ENCODE measurements at places on chromosomes 3 and 15.

DNA sequence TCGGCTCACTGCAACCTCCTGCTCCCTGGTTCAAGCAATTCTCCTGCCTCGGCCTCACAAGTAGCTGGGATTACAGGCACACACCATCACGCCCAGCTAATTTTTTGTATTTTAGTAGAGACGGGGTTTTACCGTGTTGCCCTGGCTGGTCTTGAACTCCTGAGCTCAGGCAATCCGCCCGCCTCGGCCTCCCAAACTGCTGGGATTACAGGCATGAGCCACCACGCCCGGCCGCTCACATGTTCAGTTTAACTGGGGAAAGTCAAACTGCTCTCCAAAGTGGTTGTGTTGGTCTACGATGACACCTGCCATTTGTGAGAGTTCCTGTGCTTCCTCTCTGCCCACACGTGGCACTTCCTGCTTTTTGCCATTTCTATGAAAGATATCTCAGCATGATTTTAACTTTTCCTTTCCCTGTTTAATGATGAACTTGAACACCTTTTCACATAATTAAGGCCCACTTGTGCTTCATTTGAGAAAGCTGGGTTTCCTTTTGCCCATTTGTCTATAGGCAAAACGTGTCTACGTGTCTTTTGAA is 877 bp upstream of the GP5 start:
- H3K36me3 ChIP-seq = peaks cover 23% of the 10 kb centered on the region
- no peak overlapping the region for H3K4me3 ChIP-seq

- no peak overlapping the region for H3K27ac ChIP-seq
- H3K4me1 ChIP-seq = peaks cover 11% of the 10 kb centered on the region
- H3K4me3 ChIP-seq = no peak overlapping the region
- H3K27me3 ChIP-seq = no peaks in the 10 kb centered on the region
- no peak for DNase-seq
- H3K36me3 ChIP-seq = no peaks in the 10 kb centered on the region
Measured at GRCh38 chr3:58261954-58262666, 24.5 kb downstream of the ABHD6 start.

GRCh38 chr3:96478496-96478895 is 335.9 kb upstream of the EPHA6 start:
- no peak for DNase-seq
- H3K4me3 ChIP-seq = no peak overlapping the region
- H3K27me3 ChIP-seq = no peaks in the 10 kb centered on the region
- H3K4me1 ChIP-seq = no peaks in the 10 kb centered on the region

- no peaks in the 10 kb centered on the region for H3K36me3 ChIP-seq
- no peaks in the 10 kb centered on the region for H3K27me3 ChIP-seq
- H3K27ac ChIP-seq = peak overlapping the region; percentile 86
- H3K4me1 ChIP-seq = peaks cover 18% of the 10 kb centered on the region
- peak; percentile 86 for DNase-seq
Measured at GRCh38 chr3:169966951-169967915, 626 bp downstream of the SEC62 start.

DNA sequence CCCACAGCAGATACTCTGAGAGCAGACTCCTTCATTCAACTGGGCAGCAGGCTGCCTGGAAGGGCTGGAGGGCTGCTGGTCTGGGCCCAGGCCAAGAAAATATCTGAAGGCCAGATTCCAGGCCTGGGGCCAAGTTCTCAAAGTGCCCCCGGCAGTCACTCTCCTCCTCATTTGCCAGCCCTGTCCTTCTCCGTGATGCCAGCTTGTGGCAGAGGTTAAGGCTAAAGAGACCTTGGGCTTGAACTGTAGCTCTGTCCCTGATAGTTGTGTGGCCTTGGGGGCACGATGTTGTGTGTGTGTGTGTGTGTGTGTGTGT is 39.0 kb downstream of the FAM3D start:
- peaks cover 20% of the 10 kb centered on the region for H3K4me1 ChIP-seq
- no peaks in the 10 kb centered on the region for H3K27me3 ChIP-seq
- no peak overlapping the region for H3K4me3 ChIP-seq
- H3K36me3 ChIP-seq = no peaks in the 10 kb centered on the region

GRCh38 chr15:55552926-55553325 is 35.2 kb downstream of the PYGO1 start:
- DNase-seq = peak; percentile 3
- no peaks in the 10 kb centered on the region for H3K4me1 ChIP-seq
- H3K4me3 ChIP-seq = no peak overlapping the region
- no peaks in the 10 kb centered on the region for H3K36me3 ChIP-seq
- no peak overlapping the region for H3K27ac ChIP-seq

- no peak for DNase-seq
- H3K27me3 ChIP-seq = peaks cover 6% of the 10 kb centered on the region
- H3K36me3 ChIP-seq = no peaks in the 10 kb centered on the region
- H3K4me3 ChIP-seq = no peak overlapping the region
- no peaks in the 10 kb centered on the region for H3K4me1 ChIP-seq
- H3K27ac ChIP-seq = no peak overlapping the region
Measured at GRCh38 chr15:74823324-74823723, 3.1 kb upstream of the CPLX3 start.

DNA sequence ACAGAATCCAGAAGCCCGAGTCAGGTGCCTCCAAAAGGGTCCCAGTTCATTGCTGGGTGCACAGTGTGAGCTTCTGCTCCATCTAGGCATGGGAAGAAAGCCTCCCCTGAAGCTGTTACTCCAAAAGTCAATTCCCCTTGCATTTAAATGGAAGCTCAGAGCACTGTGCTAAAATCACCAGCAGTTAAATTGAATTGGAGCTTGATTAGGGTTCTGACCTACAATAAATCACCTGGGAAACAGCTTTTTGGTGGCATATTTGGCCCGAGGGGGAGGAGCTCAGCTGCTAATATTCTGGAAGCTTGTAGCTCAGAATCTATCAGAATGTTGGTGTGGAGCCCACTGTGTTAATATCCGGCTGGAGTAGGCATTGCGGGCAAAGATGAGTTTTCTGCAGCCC is 87.1 kb upstream of the RGMA start:
- no peaks in the 10 kb centered on the region for H3K27me3 ChIP-seq
- H3K4me3 ChIP-seq = no peak overlapping the region
- H3K27ac ChIP-seq = no peak overlapping the region
- H3K4me1 ChIP-seq = no peaks in the 10 kb centered on the region

DNA sequence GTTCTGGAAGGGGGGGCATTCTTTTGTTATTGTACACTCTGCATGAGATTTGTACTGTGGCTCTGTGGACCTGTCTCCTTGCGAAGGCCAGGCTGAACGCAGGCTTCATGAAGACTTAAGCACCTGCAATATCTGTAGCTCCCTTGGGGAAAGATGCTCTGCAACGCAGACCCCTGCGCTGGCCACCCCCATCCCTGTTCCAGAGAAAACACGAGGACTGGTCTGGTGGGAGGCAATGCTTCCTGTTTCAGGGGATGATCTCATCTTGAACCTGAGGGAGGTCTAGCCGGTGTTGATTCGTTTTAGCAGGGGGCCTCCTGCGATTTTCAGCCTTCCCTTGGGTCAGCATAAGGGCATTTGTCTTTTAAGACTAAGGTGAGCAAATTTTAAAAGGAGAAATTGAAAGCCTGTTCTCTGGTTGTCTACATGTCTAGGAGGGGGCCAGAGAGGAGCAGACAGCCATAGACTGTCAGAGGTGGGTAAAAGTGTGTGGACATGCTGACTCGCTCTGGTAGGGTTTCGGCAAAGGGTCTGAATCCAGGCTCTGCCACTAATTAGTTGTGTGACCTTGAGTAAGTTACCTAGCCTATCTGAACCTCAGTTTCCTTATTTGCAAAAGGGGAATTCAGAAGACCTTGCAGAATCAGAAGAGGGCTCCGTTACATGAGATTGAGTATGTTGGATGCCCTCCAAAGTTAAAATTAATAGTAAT is 80.9 kb upstream of the RASGRF1 start:
- no peak for DNase-seq
- no peak overlapping the region for H3K4me3 ChIP-seq
- H3K36me3 ChIP-seq = no peaks in the 10 kb centered on the region
- no peak overlapping the region for H3K27ac ChIP-seq

GRCh38 chr3:191085091-191085490 is 114.0 kb upstream of the OSTN start:
- H3K27ac ChIP-seq = peak overlapping the region; percentile 50
- H3K4me1 ChIP-seq = peaks cover 38% of the 10 kb centered on the region
- H3K36me3 ChIP-seq = no peaks in the 10 kb centered on the region
- peak overlapping the region; percentile 25 for H3K4me3 ChIP-seq
- DNase-seq = peak; percentile 82

- no peaks in the 10 kb centered on the region for H3K4me1 ChIP-seq
- no peak overlapping the region for H3K4me3 ChIP-seq
- no peak for DNase-seq
- H3K27me3 ChIP-seq = no peaks in the 10 kb centered on the region
Measured at GRCh38 chr3:97350971-97351370, 413.6 kb upstream of the ARL6 start.

- H3K27ac ChIP-seq = peak overlapping the region; percentile 56
- H3K4me1 ChIP-seq = peaks cover 20% of the 10 kb centered on the region
- peak; percentile 83 for DNase-seq
Measured at GRCh38 chr3:71629289-71629688, 45.8 kb upstream of the FOXP1 start.

DNA sequence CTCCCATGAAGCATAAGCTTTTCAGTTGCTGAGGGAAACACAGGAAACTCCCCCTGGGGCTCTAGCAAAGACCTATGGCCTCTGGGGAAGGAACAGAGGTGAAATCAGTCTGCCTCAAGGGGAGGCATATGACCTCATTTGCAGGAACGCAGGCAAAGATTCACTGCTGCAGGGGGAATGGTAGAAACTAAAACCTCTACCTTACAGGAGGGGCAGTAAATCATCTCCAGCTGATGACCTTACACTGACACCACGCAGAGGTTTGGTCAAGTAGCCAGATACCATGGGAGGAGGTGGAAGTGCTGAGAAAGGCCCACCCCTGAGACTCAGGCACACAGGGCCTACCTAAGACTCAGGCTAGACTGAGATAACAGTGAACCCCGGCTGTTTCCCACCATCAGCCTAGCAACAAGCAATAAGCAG is 81.1 kb downstream of the RAD18 start:
- H3K4me1 ChIP-seq = peaks cover 31% of the 10 kb centered on the region
- H3K4me3 ChIP-seq = no peak overlapping the region
- no peaks in the 10 kb centered on the region for H3K27me3 ChIP-seq
- peaks cover 11% of the 10 kb centered on the region for H3K36me3 ChIP-seq
- H3K27ac ChIP-seq = no peak overlapping the region
- no peak for DNase-seq
